Activated effector memory CD4-positive, alpha-beta T cell treated with Interleukin-2 at 50 U/mL for 16 hours (primary cell): ENCODE measurements at places on chromosomes 5 and 9.

DNA sequence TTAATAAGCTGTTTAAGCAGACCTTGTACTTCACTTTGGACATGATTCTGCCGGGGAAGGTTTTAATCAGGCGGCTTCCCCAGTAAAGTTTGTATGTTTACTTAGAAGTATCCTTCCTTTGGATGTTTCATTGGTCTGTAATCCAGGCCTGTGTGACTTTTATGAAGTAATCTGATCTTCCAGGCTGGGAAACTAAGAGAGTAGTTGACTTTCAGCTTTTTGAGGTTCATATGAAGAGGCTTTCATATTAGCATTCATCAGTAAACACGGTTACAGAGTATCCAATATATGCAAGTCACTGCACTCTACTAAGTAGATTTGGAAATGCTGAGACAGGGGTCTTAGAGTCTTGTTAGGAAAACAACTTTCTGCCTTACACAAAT, 1.1 kb downstream of the DNAJC21 start:
- DNase-seq: no peak

DNA sequence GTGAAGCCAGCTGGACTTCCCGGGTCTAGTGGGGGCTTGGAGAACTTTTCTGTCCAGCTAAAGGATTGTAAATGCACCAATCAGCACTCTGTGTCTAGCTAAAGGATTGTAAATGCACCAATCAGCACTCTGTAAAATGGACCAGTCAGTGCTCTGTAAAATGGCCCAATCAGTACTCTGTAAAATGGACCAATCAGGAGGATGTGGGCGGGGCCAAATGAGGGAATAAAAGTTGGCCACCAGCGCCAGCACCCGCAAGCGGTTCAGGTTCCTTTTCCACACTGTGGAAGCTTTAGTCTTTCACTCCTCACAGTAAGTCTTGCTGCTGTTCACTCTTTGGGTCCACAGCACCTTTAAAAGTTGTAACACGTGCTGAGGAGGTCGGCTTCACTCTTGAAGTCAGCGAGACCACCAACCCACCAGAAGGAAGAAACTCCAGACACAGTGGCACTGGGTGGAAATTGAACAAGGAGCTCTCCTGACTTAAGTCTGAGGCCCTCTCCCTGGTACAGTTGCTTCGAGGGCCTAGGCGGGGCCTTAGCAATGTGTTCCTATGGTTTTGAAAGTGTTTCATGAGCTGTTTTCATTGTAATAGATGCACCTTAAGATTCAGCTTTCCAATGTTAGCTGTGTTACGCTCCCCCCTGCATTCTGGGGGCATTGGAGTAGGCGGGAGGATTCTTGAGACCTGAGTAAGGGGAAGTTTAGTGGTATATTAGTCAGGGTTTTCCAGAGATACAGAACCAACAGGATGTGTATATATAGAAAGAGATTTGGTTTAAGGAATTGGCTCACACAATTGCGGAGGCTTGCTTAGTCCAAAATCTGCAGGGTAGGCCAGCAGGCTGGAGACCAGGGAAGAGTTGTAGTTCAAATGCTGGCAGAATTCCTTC, 21.5 kb upstream of the MYO10 start:
- no peak for DNase-seq

DNA sequence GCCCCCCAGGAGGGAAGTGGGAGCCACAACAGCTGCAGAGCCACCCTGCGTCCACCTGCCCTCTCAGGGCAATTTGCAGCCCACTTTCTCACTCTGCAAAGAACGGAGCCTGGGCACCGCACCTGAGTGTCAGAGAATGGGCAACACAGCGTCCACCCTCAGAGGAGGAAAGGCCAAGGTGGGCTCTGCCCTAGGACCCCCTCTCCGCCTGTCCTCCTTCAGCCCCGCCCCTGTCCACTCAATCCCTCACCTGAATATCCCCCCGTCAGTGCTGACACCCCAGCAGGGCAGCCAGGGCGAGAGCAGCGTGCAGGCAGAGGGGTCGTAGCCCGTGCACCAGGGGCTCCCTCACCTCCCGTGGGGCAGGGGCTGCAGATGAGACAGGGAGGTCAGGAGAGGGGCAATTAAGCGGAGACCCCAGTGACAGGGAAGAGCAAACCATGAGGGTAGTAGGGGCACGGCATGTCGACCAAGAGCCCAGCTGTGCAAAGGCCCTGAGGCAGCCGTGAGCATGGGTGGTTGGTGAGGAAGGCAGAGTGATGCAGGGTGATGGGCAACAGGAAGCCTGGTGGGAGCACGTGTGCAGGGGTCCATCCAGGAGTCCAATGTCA, 140.3 kb downstream of the OLFM1 start:
- DNase-seq: no peak

DNA sequence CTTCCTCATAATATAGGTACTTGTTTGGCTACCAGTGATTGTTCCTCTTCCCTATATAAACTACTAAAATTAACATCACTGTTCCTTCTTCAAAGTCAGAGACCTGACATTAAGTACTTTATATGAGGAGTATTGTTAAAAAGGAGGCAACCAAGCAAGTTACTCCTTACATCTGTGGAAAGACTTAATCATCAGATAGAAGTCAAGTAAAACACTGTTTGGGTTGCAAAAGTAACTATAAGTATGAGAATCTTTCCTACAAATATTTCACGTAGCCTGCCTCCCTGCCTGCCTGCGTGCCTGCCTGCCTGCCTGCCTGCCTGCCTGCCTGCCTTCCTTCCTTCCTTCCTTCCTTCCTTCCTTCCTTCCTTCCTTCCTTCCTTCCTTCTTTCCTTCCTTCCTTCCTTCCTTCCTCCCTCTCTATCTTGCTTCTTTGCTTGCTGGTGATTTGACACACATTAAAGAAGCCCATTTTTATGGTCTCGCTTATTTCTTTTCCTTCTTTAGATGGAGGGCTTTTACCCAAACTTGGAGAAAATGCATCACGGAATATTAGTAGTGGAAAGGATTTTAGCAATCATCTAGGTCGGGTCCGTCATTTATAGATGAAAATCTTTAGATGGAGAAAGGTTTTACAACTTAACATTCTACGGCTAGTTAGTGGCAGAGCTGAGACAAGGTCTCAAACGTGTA, 3.2 kb downstream of the CER1 start:
- no peak for DNase-seq

DNA sequence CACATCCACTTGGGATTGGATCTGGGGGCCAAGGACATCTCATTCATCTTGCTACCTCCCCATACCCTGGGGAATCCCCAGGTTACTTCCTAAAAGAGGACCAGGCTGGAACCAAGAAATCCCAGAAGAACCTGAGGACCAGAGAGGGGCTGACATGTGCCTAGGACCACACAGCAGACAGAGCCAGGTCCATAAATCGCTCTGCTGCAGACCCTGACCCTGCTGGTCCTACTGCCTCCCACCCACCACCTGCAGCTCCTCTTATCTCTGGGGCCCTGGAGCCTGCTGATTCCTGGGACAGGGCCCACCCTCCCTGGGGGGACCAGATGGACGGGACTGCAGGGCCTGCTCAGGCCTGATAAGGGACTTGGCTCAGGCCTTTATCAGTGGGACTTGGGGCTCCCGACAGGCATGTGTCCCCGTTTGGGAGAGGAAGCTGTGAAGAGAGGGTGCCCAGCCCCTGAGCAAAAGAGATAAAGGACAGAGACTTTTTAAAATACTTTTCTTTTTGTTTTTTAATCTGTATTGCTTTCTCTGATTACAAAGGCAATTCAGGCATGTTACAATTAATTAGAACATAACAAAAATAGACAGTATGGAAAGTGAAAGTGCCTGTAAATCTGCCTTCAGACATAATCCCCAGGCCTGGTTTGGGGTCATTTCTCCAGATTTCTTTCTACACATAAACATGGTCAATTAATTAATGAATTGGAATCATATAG, 101.3 kb upstream of the LARP1 start:
- no peak for DNase-seq

GRCh38 chr5:125198270-125198974, 452.0 kb upstream of the ZNF608 start:
- no peak for DNase-seq

DNA sequence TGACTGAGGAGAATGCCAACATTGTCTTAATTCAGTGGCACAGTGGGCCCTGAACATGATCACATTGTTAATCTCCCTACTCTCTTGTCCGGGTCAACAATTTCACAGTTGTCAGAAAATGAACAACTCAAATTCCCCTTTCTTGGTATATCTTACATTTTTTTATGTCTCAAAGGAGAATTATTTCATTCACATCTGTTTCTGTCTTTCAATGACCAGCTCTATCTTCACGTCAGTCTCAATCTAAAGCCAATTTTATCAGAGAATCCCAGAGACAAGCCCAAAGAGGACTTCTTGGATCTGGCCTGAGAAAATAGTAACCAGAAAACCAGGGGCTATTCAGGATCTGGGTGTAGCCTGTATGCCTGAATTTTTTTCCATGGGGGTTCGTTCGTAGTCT, 477.5 kb downstream of the PDE4D start:
- no peak for DNase-seq

DNA sequence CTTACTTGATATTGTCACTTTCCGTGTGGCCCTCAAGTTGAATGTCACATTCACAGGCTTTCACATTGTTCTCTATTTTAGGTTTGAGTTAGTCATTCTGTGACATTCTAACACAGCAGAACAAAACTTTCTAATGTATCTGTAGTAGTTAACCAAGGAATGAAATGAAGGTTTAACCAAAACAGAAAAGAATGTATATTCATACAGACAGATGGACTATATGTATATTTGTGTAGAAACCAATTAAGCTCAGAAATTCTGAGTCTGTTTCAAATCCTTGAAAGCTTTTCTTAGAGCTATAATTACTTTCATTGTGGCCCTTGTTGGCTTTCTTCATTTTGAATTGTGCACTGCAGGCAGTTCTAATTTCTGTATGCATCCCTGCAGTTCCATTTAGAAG, 654.7 kb downstream of the LRRC70 start:
- no peak for DNase-seq

DNA sequence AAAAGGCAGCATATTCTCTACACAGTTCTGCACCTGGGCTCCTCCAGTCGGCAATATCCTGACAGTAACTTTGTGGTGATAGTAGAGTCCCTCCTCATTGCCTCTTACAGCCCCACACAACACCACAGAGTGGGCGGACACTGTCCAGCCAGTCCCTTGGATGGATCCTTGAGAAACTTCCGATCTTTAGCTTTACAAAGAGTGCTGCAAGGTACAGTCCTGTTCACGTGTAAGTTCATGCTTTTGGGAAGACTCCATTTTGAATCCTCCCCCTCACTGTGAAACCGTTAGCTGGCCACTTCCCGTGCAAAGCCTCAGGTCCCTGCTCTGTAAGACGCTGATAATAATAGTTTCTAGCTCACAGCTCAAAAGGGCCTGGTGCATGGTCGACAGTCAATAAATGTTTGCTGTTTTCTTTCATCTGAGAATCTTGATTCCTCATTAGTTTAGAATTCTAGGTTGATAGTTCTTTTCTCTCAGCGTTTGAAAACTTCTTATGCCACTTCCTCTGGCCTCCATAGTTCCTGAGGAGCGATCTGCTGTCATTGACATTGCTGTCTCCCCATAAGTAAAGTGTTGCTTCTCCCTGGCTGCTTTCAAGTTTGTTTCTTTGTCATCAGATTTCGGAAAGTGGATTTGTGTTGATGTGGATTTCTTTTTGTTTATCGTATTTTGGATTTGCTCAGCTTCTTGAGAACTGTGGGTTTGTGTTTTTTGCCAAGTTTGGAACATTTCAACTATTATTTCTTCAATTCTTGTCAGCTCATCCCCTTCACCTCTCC, 82.9 kb downstream of the COL23A1 start:
- DNase-seq: no peak

GRCh38 chr9:22241024-22241423, 205.6 kb upstream of the DMRTA1 start:
- DNase-seq: no peak

DNA sequence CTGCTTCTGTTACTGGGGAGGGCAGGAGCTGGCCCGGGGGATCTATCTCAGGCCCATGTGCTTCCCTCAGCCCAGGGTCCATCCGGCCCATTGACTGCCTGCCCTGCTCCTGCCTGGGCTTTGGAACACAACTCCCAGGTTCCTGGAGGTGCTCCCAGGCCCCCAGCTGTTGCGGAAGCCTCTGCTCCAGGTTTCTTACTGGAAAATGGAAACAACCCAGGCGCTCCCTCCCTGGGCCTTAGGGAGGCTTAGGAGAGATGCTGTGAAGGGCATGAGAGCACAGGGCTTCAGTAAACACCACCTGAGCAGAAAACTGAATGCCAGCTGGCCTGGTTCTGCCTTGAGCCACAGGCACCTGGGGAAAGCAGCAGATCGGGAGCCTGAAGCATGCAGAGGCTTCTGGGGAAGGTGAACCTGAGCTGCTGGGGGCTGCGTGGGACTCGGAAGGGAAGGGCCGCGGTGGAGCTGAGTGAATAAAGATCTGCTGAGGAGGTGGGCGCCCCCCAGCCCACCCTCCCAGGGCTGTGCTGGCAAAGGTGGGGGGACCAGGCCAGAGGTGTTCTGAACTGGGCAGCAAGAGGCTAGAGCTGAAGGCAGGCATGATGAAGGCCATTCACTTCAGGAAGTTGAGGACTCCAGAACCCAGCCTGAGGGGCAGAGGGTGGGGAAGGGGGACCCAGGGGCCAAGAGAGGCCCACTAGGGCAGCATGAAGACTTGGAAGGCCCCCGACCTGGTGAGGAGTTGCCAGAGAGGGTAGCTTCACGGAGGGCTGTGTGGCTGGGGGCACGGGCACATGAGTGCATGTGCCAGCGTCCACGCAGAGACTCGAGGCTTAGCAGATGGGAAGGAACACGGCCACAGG, 64.8 kb downstream of the SHB start:
- DNase-seq: no peak

DNA sequence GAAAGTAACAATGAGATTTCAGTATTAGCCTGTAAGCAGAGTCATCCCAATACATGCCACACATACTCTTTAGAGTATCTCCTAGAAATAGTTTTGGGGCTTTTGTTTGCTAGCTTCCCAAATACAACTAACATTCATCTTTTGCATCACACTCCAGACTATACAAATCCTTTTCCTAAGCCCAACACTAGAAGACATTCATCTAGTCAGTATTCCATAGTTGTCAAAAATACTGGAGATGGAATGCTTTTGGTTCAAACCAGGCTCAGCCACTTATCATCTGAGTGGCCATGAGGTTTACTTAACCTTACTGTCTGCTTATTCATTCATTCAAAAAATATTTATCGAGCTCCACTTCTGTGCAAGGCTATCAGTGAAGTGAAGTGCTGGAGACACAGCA, 205.1 kb upstream of the SGCD start:
- no peak for DNase-seq

DNA sequence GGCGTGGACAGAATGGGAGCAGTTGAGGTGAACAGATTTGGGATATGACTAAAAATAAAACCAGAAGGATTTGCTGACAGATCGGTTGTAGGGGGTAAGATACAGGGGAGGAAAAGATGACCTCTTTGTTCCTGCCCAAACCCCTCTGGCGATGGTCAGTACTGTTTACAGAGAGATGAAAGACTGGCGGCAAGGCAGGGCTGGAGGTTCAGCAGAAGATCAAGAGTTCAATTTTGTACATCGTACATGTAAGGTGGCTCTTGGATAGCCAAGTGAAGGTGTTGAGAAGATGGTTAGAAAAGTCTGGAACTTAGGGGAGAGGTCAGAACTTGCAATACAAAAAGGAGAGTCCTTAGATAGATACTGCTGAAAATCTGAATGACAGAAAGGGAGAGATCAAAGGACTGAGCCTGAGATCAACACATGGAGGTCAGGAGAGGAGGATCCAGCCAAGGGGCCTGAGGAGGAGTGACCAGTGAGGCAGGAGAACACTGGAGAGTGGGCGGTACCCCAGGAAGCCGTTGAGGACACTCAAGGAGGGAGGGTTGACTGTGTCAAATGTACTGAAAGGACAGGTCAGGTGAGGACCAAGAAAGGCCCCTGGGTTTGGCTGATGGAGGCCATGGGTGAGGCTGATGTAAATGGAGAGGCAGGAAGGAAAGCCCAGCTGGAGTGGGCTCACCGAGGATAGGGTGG, 7.1 kb downstream of the IL4 start:
- no peak for DNase-seq

- DNase-seq: no peak
These were observed 93.3 kb downstream of the RAPGEF6 start for GRCh38 chr5:131541762-131542161.
